Activated naive CD4-positive, alpha-beta T cell (primary cell): ENCODE measurements at places on chromosomes 1 and 21.

DNA sequence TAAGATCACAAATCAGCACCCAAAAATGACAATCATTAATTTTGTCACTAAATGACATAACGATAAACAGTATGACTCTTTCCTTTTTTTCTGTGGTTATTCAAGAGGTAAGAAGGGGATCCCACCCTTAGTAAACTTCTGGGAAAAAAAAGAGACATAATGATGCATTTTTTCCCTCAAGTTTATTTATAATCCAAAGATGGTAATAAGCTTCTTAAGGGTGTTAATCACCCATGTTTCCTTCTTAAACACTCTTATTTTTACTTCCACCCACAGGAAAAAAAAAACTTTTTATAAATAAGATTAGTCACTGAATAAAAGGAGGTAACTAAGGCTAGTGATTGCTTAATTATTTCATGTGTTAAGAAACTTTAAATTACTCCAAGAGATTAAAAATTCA is 24.7 kb downstream of the RGS1 start:
- no peak for DNase-seq

GRCh38 chr1:78011050-78011449 is 6.3 kb downstream of the DNAJB4 start:
- no peak for DNase-seq

GRCh38 chr1:212587016-212587887 is 21.3 kb upstream of the ATF3 start:
- no peak for DNase-seq

- DNase-seq: no peak
Observed at GRCh38 chr21:34999397-34999941, 49.6 kb downstream of the RUNX1 start.

DNA sequence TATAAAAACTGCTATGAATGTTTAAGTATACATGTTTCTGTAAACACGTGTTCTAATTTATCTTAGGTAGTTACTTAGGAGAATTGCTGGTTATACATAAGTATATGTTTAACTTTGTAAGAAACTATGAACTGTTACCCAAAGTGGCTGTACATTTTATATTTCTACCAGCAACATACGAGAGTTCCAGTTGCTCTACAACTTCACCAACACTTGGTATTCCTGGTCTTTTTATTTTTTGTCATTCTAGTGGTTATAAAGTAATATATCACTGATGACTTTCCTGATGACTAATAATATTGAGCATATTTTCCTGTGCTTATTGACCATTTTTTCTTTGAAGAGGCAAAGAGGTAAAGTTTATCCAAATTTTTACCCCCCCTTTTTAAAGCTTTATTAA is 76.0 kb downstream of the KIAA0319L start:
- no peak for DNase-seq

GRCh38 chr1:45929257-45929687 is 125.9 kb downstream of the MAST2 start:
- DNase-seq: no peak
